Right kidney (tissue), 9 donors: ENCODE measurements at places on chromosomes 13 and 19.

GRCh38 chr13:100344544-100344943 is 244.0 kb downstream of the GGACT start:
- DNase-seq = no peak

GRCh38 chr13:109719962-109720646 is 66.3 kb downstream of the IRS2 start:
- DNase-seq = no peak

DNA sequence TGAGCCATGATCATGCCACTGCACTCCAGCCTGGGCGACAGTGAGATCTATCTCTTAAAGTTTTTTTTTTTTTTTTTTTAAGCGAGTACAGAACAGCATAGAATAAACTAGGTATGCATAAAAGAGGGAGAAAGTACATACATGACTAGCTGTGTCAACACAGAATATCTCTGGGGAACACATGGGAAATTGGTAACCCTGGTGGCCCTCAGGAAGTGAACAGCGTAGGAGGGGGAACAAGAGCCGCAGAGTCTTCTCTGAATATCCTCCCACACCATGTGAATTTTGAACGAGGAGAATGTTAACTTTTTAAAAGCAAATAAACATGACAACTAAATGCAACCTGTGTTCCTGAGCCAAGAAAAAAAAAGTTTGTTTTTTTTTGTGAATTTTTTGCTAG is 15.2 kb downstream of the PHLDB3 start:
- no peak for DNase-seq

DNA sequence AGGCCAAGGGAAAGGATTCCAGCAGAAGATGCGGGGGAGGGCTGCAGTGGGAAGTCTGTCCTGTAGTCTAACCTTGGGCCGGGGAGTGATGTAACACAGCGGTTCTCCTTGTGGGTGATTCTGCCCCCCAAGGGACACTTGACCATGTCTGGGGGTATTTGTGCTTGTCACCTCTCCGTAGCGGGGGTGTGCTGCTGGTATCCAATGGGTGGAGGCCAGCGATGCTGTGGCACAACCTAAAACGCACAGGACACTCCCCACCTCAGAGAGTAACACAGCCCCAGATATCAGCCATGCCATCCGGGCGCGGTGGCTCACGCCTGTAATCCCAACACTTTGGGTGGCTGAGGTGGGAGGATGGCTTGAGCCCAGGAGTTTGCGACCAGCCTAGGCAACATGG is 36.3 kb downstream of the ZNRF4 start:
- no peak for DNase-seq

- no peak for DNase-seq
These were observed 1.1 kb downstream of the PRX start for GRCh38 chr19:40411958-40412499.

- DNase-seq = no peak
These were observed 362.2 kb upstream of the PCDH20 start for GRCh38 chr13:61777899-61778298.

- no peak for DNase-seq
These were observed 52.3 kb downstream of the ABCC4 start for GRCh38 chr13:95248953-95249352.
